Activated naive CD8-positive, alpha-beta T cell treated with anti-CD3 and anti-CD28 coated beads, Interleukin-2, amount 50 U/mL, for 16 hours (primary cell): ENCODE measurements at places on chromosomes 11 and 22.

DNA sequence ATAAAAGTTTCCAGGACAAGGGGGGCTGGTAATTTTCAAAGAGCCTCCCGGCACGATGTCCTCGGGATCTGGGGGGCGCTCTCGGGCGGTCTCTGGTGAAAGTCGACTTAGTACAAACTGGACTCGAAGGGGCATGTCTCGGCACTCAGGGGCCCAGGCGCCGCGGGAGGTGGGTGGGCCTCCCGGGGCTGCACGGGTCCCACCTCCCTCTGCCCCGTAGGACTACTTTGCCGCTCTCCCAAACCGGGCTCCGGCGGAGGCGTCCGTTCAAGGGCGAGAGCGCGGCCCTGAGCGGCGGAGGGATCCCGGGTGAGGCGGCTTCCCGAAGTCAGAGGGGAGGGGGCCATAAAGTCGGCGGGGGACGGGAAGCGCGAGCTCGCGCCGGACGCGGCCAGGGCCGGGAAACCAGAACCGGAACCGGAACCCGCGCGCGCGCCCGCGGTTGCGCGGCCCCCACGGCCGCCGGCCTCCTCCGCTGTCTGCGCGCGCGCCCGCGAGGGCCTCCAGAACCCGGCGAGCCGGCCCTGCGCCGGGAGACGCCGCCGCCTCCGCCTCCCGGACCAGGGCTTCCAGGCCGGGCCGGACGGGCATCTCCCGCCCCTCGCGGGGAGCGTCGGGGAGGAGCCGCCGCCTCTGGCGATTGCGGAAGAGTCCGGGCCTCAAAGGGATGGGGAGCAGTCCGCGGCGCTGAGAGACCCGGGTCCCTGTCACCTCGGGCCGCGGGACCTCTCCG lies at the start of gene ARHGEF12:
ARHGEF12 (plus strand) TSS at position 506 of the 733 bp plus-strand sequence. CDS start 831 bp downstream, outside the sequence.
- peak; percentile 48 for DNase-seq

DNA sequence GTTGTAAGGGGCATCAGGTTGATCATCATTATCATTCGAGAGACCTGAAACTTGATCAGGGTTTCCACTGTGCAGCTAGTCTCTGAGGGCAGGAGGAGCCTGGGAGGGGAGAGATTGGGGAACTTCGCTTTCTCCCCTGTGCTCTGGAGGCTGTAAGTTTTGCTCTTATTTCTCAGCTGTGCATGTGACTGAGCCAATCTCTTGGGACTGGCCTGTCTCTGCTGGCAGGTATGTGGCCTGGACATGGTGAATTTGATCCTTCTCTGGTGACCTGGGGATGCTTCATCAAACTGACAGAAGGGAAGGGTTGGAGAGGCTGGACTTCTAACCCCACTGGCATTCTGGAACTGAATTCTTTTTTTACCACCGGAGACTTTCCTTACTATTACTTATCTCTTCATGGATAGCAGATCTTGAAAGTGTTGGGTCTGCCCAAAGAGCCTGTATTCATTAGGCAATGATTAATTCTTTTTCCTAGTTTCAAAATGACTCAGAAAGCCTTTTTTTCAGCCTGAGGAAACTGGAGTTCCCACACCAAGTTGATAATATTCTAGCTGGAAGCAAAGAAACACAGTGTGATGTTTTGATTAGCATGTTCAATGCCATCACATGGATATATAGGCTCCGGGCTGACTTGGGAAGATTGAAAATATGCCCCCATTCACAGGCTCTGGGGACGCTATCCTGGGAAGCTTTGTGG lies 36.5 kb downstream of the TSPAN18 start:
- no peak for DNase-seq

- DNase-seq = no peak
These were observed 26.5 kb downstream of the ARHGEF17 start for GRCh38 chr11:73334384-73335203.

DNA sequence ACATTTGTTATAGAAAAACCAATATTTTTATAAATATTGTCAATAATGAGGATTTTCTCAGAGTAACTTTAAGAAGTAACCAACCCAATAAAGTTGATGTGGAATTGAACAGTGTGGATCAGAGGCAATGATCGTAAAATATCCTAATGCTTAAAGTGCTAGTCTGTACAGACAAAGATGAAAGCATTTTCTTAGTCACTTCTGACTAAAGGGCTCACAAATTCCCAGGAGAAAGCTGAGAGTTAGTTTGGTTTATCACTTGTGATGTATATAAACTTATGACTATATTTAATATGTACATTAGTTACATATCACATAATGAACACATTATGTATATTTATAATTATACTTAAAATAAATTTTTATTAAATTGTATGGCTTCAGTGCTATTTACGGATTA lies 25.4 kb upstream of the DDI1 start:
- no peak for DNase-seq

DNA sequence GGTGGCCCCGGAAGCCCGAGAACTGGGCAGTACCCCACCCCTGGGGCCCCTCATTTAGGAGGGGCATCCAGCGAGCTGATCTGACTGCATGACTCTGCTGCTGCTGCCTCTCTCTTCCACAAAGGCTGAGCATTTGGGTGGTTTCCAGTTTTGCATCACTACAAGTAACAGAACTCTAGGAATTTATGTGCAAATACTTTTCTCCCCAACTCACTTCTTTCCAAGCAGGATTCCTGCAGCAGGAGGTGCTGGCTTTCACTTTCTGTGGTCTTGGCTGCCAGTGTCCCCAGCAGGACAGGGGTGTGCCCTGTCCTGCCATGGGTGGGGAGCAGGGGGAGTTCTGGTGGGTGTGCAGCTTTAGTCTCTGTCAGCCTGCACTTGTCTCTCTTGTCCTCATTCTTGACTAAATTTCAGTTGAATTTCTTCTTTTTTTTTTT lies 21.2 kb downstream of the UPB1 start:
- DNase-seq = no peak

- no peak for DNase-seq
These were observed 96.1 kb downstream of the SLC1A2 start for GRCh38 chr11:35323076-35323868.

DNA sequence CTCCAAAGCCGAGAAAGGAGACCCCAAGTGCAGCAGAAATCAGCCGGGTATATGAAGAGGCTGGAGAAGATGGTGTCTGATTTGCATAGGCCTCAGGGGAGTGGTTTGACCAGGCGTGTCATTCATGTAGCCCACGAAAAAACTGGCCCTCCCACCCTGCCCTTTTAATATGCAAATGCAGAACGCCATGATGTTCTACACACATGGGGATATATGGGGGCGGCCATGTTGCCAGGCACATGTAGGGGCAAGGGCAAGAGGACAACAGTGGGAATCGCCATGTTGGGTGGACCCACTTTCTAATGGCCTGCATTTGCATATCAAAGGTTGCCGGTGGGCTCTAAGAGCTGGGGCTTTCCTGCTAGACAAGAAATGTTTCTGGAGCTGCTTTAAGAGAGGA lies 86.4 kb downstream of the ISX start:
- no peak for DNase-seq

GRCh38 chr11:20670932-20671403 lies 1.6 kb downstream of the NELL1 start:
- no peak for DNase-seq

- no peak for DNase-seq
These were observed 3.3 kb downstream of the TMEM121B start for GRCh38 chr22:17117890-17118289.

GRCh38 chr22:42461511-42461910 lies 29.3 kb upstream of the NFAM1 start:
- no peak for DNase-seq

- DNase-seq = no peak
These were observed 206.0 kb downstream of the BRD1 start for GRCh38 chr22:49621601-49622210.

- no peak for DNase-seq
These were observed 23.7 kb downstream of the NF2 start for GRCh38 chr22:29627196-29627535.

DNA sequence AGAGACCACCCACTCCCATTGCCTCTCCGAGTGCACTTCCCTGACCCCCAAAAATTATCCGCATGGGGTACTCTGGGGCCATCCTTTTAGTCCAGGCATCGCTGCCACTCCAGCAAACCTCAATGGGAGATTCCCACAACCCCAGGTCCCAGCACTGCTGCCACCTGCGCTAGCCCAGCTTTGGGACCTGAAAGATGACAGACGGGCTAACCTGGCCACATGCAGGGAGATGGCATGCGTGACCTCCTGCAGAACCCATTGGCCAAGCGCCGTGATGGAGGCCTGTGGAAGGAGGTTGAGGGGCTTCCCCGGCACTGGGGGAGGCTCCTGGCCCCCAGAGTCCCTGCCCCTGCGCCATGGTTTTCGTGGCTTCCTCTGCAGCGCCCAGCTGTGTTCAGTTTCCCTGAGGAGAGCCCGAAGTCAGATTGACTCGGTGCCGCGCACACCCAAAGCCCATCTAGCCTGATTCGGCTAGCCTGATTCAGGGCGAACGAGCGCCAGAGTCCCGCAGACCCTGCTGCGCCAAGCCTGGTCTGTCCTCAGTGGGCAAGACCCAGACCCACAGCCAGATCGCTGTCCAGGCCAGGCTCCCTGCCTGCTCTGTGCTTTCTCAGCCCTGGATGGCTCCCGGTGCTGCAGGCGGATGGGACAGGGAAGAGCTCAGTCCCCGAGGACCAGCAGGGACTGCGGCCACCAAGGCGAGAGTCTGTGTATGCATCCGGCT lies 751 bp upstream of the WNT7B start:
- DNase-seq = no peak

DNA sequence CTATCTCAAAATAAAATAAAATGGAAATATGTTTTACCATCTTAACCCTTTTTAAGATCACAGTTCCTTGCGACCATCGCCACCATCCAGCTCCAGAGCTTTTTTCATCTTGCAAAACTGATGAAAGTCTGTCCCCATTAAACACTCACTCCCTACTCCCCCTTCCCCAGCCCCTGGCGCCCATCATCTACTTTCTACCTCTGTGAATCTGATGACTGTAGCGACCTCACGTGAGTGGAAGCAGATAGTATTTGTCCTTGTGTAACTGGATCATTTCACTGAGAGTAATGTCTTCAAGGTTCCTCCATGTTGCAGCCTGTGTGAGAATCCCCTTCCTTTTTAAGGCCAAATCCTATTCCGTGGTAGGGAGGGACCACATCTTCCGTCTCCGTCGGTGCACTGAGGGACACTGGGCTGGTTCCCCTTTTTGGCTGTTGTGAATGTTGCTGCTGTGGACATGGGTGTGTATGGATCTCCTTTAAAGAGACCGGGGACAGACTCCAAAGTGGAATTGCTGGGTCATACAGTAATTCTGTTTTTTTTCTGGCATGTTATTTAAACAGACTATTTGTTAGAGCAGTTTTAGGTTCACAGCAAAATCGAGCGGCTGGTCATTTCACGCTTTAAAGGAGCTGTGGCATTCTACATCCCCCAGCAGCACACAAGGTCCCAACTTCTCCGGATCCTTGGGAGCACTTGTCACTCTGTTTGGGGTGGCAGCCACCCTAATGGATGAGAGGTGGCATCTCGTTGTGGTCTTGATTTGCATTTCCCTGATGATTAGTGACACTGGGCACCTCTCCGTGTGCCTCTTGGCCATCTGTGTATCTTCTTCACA lies 120.0 kb downstream of the KCNQ1 start:
- no peak for DNase-seq

GRCh38 chr11:11163669-11164333 lies 189.2 kb downstream of the CSNK2A3 start:
- DNase-seq = no peak

DNA sequence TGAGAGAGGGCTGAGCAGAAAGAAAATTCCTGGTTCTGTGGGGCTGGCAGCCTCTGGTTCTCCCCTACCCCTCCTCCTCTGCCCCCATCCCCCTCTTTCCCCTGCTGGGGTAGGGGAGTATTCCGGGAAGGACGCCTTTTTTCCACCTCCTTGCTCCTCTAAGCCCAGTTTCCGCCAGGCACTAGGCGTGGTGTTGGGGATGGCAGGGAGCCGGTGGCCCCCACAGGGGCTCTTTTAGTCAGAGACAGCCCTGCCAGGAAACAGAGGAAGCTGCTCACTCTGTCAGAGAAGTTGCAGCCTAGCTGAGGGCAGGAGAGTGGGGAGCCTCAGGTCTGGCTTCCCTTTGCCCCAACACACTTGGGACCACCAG lies 15.6 kb upstream of the ARHGEF17 start:
- no peak for DNase-seq
